ENCODE measurements at places on chromosomes 2 and 18.

DNA sequence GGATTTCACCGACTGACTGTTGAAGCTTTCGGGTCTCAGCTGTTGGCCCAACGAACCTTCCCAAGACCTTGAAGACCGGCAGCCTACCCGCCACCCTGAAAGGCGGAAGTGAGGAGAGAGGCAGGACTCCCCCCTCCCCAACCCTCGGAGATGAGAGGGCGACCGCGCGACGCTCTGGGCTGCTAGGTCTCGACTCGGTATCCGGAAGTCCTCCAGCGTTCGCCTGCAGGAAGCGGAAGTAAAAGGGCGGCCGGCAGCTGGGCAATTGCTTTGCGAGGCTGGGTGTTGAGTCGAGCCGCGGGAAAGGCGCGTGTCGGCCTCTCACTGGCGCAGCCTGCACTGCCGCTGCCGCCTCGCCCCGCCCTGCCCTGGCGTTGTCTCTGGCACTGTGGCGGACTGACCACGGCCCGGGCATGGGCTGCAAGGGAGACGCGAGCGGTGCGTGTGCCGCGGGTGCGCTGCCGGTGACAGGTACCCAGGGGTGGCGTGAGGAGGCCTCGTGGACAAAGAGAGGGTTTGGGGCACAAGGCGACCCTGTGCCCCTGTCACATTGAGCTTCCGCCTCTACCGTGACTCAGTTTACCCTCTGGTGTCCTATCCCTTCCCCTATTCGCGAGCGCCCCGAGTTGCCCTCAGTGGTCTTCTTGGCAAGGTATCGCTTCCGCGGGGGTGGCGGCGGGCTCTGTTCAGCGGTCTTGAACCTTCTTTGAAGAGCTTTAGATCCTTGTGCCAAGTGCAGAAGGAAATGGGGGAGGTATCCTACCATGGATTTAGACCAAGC, at the start of gene UGGT1:
TSS of gene UGGT1 (plus strand) at position 256 of the 781 bp plus-strand sequence. CDS start at position 414, 158 bp downstream.
- DNase-seq: peak; percentile 96

- no peak for DNase-seq
Measured at GRCh38 chr2:69380072-69380917, 6.7 kb downstream of the GFPT1 start.

DNA sequence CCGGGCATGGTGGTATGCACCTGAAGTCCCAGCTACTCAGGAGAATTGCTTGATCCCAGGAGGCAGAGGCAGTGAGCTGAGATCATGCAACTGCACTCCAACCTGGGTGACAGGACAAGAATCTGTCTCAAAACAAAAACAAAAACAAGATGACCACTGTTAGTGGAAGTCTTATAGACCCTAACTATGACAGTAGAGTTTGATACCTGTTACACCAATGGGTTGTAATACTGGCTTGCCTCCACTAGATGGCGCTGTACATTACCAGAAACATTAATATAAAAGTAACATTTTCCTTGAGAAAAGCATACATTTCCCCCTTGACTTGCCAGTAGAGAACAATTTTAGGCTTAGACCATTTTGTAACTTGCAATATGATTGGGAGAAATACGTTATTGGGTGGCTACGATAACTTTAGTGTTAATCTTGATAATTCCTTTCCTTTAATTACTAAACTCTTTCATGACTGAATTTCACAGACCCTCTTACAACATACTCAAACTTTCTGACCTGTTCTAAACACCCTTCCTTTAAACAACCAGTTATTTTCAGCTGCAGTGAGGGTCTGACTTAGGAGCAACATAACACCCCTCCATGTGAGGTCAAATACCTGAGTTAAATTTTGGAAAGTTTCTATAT, 19.5 kb downstream of the SLC25A52 start:
- DNase-seq: peak; percentile 51

DNA sequence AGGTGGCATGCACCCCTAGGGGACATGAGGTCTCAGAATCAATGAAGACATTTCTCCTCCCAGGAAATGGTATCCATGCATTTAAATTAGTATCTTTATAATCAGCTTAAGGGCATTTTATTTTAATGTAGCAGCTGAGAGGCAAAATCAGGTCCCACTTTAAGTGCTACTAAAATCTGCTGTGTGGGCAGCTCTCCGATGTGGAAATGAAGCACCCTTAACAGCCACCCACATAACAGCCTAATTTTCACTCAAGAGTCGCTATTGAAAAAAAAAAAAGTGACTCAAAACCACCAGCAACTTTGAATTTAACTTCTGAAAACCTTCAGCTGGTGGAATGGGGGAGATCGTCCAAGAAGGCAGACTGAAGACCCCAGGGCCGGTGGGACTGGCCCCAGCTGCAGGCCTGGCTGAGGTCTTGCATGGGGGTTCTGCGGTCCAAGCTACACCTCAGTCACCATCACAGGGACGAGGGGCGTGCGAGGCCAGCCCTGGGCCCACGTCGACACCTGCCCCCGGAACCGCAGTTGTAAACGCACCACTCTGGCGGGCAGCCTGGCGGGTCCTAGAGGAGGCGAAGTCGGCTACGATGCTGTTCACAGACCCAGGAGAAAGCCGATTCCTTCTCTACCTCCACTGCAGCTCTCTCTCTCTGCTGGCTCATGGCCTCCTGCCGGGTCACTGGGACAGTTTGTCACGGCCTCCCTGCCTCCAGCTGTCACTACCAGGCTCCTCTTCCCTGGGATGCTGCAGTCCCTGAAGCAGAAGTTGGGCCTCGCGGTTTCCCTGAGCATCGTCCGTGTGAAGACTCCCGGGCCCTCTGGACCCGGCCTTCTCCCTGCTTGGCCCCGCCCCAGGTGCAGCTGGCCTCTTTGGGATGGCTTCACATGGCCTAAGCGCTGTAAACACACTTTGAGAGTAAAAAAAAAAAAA, 111.9 kb downstream of the KCNF1 start:
- DNase-seq: no peak

DNA sequence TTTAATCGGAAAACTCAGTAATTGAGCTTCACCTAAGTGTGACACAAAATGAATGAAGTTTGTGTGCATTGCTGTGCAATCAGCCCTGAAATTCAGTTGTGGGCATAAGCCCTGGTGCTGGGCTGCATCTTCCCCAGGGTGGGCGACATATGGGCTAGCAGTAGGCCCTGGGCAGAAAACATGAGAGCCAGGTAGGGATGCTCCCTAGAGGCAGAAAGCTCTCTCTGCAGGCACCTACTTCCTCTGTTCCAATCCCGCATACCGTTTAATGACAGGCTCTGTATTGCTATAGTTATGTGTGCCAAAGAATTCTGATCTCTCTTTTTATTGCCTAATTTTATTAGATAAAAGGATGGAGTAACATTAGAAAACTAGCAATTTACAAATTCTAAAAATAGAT, 456.7 kb downstream of the NRXN1 start:
- no peak for DNase-seq

DNA sequence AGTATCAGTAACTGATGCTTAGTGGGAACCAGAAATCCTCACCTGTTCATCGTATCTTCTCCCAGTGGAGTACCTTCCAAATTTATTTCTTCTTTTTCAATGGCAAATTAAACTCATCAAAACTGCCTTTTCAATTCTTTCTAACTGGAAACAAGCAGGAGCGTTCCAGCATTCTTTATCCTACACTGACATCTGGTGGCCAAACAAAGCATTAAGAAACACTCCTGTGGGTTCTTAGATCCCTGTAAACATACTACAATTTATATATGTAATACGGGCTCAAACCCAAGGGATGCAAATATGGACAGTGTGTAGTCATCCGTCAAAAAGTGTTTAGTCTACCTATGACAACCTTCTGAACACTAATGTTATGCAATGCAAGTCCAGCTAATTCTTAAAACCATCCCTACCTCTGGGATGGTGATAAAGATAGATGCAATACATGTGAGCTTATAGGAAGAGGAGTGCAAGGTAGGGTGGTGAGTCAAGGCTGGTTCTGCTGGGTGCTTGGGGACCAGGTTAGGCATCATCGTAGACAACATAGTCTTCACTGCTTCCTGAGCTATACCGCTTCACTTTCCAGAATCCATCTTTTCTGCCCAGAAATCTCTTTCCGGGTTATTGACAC, 375.0 kb downstream of the CTNNA2 start:
- peak; percentile 72 for DNase-seq

DNA sequence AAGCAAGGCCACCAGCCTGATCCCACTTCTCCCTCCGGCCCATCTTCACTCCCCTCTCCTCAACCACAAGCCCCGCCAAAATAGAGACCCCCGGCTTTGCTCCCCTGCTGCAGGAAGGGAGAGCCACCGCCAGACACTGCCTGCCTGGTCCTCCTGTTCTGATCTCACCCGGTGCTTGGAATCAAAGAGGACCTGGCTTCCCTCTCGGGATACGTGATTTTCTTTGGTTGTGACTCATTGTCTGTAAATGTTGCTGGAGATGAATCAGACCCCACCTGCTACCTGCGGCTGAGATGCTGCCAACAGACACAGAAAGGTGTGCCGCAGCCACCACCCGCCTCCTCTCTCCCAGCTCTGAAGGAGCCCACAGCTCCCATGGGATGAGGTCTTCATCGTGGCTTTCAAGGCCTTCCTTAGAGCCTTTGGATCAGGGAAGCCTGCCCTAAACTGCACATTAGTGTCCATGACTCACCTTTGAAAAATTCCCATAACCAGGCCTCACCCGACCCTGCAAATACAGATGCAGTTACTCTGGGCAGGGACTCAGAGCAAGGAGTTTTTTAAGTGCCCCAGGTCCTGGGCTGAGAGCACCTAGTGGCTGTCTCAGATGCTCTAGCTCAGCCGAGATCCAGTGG, 79.4 kb upstream of the ZNF532 start:
- DNase-seq: peak; percentile 85

- no peak for DNase-seq
Measured at GRCh38 chr2:231461516-231461971, 2.7 kb downstream of the NCL start.

DNA sequence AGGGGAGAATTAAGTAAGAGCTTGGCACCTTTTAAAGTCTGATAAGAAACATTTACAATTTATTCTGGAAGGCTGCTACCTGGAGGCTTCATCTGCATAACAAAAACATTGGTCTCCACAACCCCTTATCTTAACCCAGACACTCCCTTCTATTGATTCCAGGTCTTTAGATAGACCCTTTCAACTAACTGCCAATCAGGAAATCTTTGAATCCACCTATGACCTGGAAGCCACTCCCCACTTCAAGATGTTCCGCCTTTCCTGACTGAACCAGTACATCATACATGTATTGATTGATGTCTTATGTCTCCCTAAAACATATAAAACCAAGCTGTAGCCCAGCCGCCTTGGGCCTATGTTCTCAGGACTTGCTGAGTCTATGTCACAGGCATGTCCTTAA, 289.4 kb downstream of the AGPS start:
- DNase-seq: no peak

DNA sequence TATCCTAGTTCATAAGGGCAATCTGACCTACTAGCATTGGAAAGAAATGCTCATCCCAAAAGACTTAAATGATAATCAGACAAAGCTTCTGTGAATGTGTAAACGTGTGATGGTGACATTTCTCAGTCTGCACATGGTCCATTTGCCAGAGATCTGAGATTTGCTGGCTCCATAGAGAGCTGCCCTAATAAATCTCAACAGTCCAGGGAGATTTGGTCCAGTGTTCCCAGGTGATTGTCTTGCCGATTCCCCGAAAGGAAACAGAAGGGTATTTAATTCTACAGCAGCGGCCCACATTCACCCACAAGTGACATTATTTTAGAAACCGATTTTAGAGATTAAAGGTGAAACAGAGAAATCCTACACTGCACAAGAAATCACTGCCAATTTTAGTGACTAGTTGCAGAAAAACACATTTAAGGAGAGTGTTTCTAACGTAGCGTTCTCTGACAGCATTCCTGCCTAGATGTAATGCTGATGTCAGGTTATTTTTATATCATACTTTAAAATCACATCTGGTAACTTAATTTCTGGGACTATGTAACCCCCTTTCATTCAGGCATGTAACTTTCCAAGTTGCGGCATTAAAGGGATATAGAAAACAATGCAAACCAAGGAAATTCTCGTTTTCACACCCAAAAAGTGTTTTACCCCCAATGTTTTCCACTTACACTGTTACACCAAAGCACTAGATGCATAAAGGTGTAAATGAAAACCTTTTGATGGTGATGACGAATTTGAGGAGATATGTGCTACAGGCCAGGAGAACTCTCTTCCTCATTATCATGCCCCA, 231.9 kb upstream of the FN1 start:
- DNase-seq: no peak

DNA sequence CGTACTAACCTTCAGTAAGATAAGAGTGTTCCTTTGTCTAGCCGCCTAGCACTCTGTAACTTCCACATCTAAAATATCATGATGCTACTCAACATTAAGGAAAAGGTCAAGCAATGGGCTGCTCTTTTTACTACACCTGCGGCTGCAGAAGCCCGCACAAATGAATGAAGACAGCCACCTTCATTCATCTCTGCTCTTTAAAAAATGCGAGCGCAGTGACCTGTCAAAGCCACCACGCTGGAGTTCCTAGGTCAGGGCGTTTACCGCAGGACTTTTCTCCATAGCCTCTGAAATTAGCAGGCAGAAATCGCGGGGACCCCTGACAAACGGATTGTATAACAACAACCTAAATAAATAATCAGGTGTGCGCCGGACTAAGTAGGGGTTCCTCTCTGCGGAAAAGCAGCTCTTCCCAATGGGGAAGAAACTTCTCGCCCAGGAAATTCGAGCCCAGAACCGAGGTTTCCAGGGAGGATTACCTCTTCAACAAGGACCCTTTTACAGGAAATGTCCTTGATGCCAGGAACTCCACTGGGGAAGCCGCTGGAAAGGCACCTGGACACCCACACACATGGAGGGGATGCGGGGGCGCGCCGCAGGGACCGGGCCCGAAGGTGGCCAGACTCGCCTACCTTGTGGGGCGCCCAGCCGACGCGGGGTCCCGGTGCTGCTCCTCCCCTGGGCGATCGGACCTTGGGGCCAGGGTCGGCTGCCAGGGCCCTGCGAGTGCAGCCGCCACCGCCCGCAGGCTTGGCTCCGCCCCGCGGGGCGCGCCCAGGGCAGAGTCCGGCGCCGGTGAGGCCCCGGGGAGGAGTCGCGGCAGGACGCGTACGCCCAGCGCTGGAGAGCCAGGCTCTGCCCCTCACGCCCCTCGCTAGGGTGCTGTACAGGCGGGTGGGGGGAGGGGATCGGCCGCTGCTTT, at the start of gene CCDC68:
TSS of gene CCDC68 (minus strand) at position 758 of the 922 bp plus-strand sequence. CDS start 16,670 bp downstream, outside the sequence.
- DNase-seq: no peak

DNA sequence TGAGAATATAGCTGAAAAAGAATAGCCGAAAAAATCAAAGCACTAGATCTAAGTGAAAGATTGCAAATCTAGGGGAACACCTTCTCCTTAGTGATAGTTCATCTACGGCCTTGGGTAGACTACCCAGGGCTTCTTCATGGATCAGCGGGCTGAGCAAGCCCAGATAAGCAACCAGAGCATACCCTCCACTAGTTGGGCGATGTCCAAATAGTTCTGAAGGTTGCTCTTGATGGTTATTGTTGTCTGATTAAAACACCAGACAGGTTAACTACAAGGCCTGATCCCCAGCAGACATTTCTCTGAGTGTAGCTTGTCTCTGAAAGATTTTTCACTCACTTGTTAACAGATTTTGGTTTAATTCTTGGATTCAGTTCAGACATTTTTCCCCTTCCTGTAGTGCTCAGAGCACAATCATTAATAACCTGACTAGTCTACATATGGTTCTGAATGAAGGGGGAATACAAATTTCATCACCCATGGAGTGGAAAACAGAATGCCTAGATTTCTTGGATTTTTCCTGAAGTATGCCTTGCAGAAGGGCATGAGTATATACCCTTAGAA, 99.6 kb downstream of the BABAM2 start:
- DNase-seq: no peak

- no peak for DNase-seq
Measured at GRCh38 chr2:213678437-213679218, 394.4 kb downstream of the SPAG16 start.

GRCh38 chr2:8015848-8016600, 665.8 kb upstream of the ID2 start:
- DNase-seq: peak; percentile 24

- no peak for DNase-seq
Measured at GRCh38 chr2:241961454-241961853, 91.9 kb downstream of the RTP5 start.

Data from T47D (cell line).